ENCODE measurements at places on chromosomes 7 and 10.
A peak's percentile ranks its signal among the peaks of the same experiment; 100 is the strongest.

DNA sequence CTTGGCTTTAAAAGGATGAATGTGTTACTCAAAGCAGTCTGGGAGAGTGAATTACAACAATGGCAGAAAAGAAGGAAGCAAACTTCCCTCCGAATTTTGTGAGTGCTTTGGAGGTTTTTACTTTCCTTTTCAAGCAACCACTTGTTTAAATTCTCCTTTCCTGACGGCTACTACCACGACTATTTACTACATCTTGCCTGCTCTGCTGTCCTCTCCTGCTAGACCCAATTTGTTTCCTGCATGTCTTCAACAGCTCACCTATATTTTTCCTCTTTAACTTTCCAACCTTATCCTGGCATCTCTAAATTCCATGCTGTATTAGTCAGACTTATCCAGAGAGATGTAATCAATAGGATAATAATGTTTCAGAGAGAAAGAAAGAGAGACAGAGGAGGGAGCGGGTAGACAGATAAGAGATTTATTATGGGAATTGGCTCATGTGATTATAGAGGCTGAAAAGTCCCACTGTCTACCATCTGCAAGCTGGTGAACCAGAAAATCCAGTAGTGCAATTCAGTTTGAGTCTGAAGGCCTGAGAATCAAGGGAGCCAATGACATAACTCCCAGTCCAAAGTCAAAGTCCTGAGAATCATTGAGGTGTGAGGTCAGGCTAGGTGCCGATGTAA lies 42.8 kb upstream of the SLC13A1 start:
- peak; percentile 45 for DNase-seq

DNA sequence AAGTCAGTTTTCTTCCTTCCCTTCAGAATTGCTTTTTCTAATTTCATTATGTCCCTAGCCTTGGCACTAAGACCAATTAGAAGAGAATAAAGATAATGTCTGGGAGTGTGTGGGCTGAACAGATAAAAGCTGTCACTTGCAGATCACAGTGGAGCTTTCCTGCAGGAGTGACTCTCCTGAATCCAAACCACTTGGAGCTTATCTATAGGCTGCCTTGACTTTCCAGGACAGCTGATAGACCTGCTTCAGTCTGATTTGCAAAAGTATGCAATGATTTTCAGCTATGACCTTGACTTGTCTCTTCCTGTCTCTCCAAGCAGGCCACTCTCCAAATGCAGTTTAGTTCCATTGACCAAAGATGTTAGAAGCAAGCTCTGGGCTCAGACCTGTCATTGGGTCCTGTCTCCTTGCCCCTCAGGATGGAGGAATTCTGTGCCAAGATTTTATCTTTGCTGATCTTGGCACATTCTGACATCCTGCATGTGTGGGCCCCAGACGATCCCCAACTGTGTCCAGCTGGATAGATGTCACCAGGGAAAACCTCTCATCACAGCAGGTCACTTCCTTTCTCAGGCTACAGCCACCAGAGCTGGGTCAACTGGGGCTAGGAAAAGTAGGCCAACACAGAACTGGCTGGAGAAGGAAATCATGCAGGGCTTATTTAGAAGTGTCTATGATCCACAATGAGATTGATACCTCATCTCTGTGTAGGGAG lies 120.9 kb upstream of the ZNF438 start:
- no peak for DNase-seq

DNA sequence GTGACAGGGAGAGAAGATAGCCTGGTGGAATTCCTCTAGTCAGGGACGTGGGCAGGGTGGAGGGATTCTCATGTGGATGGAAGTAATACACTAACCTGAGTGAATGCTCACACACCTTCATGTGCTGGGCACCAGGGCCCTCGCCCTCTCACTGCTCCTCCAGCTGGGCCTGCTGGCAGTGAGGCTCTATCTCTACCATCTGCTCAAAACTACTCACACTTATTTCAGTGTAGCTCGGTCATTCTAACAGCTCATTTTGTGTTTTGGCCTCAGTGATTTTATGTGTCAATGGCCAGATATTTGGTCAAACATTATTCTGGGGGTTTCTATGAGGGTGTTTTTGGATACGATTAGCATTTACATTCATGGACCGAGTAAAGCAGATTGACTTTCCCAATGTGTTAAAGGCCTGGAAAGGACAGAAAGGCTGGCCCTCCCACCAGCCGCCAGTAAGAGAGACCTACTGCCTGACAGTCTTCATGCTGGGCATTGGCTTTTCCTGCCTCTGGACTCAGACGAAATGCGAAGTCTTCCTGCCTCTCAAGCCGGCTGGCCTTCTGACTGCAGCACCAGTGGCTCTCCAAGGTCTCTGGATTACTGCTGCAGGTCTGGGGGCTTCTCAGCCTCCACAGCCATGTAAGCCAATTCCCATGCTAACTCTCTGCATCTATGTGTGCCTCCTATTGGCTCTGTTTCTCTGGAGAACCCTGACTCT lies 335.4 kb downstream of the CXCL12 start:
- DNase-seq = no peak

GRCh38 chr7:138885383-138886147 lies 87.6 kb upstream of the ATP6V0A4 start:
- peak; percentile 34 for DNase-seq

- no peak for DNase-seq
Observed at GRCh38 chr7:110750931-110751605, 339.9 kb upstream of the LRRN3 start.

- DNase-seq = no peak
Observed at GRCh38 chr7:150958597-150958996, 19.5 kb downstream of the KCNH2 start.

GRCh38 chr10:31081937-31082840 lies 50.5 kb upstream of the ZNF438 start:
- no peak for DNase-seq

DNA sequence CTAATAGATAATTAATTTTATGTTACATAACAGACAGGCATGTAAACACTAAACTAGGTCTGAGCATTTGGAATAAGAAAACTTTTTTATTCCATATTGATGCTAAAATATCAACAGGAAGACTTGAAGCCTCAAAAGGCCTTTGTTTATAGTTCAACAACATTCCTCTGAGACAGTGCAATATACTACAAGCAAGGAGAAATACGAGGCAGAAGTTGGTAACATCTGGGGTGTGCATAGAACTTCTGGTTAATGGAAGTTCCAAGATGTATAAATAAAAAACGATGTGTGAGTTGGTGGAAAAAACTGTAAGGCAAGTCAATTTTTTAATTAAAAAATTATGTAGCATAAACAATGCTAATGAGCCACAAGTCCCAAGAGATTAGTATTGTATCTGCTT lies 139.6 kb downstream of the SKAP2 start:
- no peak for DNase-seq

GRCh38 chr10:28788252-28788651 lies 110.9 kb downstream of the BAMBI start:
- DNase-seq = no peak

DNA sequence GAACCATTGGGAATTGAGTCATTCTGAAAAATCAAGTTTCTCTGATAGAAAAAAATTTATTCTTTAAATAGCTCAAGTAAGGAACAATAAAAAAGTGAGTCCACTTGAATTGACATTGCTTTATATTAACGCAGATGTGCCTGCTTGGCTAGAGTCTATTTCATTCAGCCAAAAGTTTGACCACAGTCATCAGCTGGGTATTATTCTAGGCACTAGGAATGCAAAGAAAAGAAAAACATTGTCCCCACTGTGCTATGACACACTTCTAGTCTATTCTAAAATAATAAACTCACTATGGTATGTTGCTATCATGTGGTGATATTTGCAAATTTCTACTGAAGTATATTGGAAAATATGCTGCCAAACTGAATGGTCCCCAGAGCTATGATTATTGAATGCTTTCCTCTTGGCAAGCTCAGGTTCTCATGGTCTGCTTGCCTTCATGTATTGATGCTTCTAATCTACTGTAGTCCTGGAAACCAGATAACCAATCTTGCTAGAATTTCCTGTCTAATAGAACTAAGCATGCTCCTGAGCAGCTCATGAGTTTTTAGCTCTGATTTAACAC lies 8.3 kb downstream of the SFRP4 start:
- DNase-seq = no peak

DNA sequence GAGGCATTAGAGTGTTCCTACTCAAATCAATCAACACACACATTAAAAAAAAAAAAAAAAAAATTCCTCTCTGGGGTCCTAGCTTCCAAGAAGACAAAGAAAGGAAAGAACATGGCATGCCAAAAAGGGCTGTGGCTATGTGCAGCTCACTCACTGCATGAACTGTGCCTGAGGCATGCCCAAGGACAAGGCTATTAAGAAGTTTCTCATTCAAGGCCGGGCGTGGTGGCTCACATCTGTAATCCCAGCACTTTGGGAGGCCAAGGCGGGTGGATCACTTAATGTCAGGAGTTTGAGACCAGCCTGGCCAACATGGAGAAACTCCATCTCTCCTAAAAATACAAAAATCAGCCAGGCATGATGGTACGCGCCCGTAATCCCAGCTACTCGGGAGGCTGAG lies 41.9 kb upstream of the PPP3CB start:
- DNase-seq = no peak

Measured in PC-3 (cell line).